ENCODE measurements at places on chromosomes 13 and 19. TPM values are rescaled to one million over a fixed set of nuclear protein-coding genes. Genes with fewer than 3 reads are reported as not detected.

DNA sequence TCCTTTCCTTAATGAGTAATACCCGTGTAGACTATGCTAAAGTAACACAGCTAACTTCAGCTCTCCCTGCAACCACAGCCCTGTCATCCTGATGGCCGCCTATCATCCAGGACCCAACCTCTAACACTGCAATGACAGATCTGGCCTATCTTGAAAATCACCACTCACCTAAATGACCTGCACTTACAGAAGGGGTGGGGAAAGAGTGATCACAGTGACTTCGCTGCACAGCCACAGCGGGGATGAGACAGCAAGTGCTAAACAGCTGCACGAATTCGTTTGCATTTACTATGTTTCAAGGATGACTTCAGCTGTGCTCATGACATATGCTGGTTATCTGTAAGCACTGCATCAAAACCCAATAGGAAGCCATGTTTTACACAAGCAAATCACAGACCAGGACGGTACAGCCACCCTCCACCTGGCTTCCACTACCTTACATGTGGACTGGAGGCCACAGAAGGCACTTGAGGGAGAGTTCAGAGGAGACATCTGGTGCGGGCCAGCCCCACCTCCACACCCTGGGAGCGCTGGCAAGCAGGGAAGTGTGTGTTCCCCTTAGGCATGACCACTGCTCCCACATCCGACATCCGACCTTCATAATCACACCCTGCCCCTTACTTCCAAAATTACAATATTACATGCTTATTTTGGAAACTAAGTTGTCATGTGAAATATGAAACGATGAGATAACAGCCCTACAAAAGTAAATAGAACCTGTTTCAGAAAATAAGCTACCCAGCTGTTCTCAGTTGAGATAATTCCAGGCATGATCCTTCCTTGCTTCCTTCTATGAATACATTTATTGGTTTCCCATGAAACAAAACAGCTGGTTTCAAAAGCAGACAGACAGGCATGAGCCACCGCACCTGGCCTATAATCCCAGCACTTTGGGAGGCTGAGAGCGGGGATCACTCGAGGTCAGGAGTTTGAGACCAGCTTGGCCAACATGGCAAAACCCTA, 95.7 kb downstream of the STK24 start:
- DNase-seq, result no peak

- peak; percentile 41 for DNase-seq
Measured at GRCh38 chr13:36282821-36283432, 14.7 kb downstream of the CCDC169 start.

DNA sequence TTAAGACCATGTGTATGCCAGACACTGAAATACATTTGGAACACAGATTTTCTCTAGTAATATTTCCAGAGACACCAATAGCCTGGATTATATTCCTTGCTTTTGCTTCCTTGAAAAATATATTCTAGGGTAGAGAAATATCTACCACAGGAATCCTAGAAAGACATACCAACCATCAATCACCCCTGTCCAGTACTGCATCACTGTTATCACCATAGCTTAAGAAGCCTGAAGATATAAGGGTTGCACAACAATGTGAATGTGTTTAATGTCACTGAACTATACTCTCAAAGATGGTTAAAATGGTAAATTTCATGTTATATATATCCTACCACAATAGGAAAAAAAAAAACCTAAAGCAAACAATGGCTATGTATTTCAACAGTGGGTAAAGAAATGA, 163.6 kb downstream of the DIAPH3 start:
- DNase-seq, result no peak

DNA sequence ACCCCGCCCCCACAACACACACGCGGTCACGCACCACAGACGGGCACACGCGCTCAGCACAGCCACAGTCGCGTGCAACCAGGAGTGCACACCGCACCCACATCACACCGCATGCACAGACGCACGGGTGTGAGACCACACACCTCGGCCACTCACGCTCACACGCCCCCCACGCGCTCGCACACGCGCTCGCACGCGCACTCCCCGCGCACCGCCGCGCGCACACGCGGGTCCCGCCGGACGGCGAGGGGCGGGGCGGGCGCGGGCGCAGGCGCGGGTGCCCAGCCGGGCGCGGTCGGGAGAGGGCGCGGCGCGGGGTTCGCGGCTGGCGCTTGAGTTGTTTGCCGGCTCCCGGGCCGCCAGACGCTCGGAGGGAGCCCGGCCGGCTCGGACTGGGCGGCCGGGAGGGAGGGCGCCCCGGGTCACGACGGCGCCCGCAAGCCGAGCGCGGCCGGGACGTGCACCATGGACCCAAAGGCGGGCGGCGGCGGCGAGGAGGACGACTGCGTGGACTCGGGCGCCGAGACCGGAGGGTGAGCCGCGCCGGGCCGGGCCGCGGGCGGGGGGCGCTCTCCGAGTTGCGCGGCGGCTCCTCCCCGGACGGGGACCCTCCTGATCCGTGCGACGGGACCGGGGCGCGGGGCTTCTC, at the start of gene FAM124A:
FAM124A (plus strand) TSS at position 362 of the 649 bp plus-strand sequence; CDS start at position 466, 104 bp downstream.
- peak; percentile 91 for DNase-seq

DNA sequence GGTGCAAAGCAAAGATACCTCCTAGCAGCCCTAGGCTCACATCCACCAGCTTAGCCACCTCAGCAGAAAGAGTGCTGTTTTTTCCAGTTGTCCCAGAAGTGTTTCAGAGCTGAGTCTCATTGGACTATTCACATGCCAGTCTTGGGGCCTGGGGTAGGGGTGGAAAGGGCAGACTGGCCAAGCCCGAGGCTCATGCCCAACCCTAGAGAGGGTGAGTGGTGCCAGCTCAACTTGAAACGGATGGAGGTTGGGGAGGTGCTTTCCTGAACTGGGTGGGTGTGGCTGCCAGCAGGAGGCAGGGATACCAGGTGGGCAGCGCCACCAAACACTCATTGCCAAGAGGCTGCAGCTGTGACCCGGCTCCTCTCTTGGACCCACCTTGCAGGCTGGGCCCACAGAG, 116.9 kb downstream of the DPF1 start:
- no peak for DNase-seq

DNA sequence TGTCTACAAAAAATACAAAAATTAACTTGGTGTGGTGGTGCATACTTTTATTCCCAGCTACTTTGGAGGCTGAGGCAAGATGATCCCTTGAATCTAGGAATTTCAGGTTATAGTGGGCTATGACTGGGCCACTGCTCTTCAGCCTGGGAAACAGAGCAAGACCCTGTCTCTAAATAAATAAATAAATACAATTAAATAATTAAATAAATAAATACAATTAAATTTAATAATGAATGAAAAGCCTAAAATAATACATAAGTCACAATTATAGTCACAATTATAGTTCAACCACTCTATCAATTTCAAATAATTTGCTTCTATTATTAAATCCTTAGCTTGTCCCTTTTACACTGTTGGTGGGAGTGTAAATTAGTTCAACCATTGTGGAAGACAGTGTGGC, 146.4 kb upstream of the RFC3 start:
- DNase-seq, result no peak

- DNase-seq, result peak; percentile 19
Measured at GRCh38 chr13:41312176-41312500, 1.1 kb downstream of the NAA16 start.

- no peak for DNase-seq
Measured at GRCh38 chr19:31801611-31802010, 452.4 kb upstream of the TSHZ3 start.

DNA sequence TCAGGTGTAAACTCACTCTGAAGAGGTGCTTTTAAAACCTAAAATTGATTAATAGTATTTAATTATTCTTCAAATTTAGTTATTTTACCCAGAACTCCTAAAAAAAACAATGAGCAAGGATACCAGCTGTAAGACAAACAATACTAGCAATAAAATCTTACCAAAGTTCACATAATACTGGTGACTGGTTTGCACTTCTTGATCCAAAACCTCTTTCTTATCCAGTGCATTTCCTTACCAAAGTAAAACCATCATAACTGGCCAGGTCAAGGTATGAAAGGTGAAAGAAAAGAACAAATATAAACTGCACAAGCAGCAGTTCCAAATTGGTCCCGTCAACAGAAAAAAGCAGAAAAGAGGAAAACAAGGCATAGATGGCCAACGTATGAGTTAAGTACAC, 62.7 kb downstream of the PSPC1 start:
- DNase-seq, result no peak

- peak; percentile 45 for DNase-seq
Measured at GRCh38 chr13:111210544-111211469, 95.7 kb downstream of the ARHGEF7 start.

GRCh38 chr13:93080166-93080565, 146.4 kb upstream of the GPC6 start:
- DNase-seq, result no peak

GRCh38 chr13:47976325-47976724, 24.7 kb downstream of the SUCLA2 start:
- DNase-seq, result no peak

DNA sequence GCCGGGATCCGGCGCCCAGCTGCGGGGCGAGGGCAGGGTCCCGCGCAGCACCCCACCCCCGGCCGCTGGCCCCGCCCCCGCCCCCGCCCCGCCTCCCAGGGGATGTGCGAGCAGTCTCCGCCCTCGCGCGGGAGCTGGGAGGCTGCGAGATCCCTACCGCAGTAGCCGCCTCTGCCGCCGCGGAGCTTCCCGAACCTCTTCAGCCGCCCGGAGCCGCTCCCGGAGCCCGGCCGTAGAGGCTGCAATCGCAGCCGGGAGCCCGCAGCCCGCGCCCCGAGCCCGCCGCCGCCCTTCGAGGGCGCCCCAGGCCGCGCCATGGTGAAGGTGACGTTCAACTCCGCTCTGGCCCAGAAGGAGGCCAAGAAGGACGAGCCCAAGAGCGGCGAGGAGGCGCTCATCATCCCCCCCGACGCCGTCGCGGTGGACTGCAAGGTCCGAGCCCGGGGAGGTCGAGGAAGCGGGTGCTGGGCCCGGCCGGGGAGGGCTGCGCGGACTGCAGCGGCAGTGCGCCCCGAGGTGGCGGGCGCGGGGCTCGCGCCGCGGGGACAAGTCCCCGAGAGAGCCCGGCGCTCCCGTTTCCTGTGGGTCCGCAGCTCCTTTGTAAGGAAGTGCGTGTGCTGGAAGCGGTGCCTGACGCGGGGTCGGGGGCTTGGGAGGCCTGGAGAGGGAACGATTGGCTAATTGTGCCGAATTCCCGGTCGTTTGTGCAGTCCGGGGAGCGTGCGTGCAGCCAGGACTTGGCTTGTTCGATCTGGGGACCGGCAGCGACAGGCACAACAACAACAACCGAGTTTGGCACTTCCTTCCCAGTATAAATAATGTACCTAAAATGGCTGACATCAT, at the start of gene ITM2B:
ITM2B (plus strand) TSS at position 161 of the 843 bp plus-strand sequence; CDS start at position 316, 155 bp downstream.
- peak; percentile 91 for DNase-seq

DNA sequence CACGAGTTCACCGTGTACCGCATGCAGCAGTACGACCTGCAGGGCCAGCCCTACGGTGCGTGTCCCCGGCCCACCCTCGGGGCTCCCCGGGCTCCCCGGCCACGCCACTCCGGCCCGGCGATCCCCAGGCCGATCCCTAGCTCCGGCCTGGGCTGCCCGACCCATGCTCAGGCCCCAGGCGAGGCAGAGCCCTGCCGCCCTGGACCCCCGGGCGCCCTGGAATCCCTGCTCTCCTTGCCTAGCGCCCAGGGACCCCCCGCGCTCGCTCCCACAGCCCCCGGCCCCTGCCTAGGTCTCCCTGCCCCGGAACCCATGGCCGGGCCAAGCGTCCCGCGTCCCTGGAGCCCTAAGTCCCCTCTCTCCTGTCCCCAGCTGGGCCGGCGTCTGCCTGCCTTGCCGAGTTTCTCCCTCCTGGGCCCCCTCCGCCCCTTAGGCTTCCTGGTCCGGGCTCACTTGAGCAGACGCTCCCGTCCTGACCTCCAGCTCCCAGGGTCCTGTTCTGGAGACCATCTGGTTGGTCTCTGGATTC, 494 bp downstream of the NCLN start:
- peak; percentile 41 for DNase-seq

DNA sequence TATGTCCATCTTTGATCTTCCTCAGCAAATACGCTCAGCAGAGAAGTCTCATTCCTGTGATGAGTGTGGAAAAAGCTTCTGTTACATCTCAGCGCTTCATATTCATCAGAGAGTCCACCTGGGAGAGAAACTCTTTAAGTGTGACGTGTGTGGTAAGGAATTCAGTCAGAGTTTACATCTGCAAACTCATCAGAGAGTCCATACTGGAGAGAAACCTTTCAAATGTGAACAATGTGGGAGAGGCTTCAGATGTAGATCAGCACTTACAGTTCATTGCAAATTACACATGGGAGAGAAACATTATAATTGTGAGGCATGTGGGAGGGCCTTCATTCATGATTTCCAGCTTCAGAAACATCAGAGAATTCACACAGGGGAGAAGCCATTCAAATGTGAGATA, 5.7 kb upstream of the ZNF284 start:
- no peak for DNase-seq

- no peak for DNase-seq
Measured at GRCh38 chr13:50074843-50075242, 59.6 kb downstream of the KCNRG start.

GRCh38 chr13:78689011-78689410, 30.1 kb upstream of the OBI1 start:
- DNase-seq, result peak; percentile 36

DNA sequence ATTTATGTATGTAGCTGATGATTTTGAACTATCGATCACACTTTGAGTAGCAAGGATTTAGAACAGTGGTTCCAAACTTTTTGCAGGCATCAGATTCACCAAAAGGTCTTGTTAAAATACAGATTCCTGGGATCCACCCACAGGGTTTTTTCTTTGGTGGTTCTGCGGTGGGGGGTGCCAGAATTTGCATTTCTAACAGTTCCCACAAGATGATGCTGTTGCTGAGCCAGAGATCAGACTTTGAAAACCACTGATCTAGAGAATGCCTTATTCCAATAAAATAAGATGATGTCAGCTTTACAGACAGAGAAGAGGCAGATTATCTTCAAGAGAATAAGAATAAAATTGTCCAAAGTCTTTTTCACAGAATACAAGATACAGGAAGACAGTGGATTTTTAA, 80.9 kb upstream of the SHISA2 start:
- DNase-seq, result peak; percentile 10

DNA sequence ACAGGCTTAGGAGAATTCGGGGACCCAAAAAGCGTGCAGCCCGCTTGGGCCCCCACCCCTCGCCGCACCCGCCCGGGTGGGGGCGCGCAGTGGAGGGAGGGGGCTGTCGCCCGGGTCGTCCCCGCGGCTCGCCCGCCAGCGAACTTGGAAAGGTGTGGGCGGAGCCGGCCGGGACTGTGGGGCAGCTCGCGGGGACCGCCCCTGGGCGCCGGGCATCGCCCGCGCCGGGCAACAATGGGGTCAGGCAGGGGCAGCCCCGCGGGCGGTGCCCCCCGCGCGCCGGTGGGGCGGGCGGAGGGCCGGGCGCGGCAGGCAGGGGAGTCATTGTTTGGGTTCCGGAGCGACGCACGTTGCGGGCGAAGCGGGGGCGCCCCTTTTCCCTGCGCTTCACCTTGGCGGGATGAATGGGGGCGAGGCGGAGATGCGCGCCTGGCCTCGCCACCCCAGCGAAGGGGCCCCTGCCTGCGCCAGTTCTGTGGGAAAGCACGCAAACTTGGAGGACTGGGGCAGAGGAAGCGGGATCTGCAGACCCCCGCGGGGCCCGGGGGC, 647 bp upstream of the KLF12 start:
- DNase-seq, result peak; percentile 72

LYPD3 gene
- total RNA-seq, result 0.37 TPM

FGF21 gene
- not detected for total RNA-seq

PSG3 gene
- total RNA-seq, result not detected

DACT3 gene
- total RNA-seq, result 2.2 TPM

CCDC70 gene
- total RNA-seq, result not detected

EXOSC5 gene
- total RNA-seq, result 10.3 TPM

C19orf33 gene
- not detected for total RNA-seq

COG3 gene
- 26.2 TPM for total RNA-seq

CRX gene
- 0.19 TPM for total RNA-seq

TEX26 gene
- total RNA-seq, result not detected

SIGLEC9 gene
- total RNA-seq, result not detected
